ENCODE measurements at places on chromosomes 7 and 10.

DNA sequence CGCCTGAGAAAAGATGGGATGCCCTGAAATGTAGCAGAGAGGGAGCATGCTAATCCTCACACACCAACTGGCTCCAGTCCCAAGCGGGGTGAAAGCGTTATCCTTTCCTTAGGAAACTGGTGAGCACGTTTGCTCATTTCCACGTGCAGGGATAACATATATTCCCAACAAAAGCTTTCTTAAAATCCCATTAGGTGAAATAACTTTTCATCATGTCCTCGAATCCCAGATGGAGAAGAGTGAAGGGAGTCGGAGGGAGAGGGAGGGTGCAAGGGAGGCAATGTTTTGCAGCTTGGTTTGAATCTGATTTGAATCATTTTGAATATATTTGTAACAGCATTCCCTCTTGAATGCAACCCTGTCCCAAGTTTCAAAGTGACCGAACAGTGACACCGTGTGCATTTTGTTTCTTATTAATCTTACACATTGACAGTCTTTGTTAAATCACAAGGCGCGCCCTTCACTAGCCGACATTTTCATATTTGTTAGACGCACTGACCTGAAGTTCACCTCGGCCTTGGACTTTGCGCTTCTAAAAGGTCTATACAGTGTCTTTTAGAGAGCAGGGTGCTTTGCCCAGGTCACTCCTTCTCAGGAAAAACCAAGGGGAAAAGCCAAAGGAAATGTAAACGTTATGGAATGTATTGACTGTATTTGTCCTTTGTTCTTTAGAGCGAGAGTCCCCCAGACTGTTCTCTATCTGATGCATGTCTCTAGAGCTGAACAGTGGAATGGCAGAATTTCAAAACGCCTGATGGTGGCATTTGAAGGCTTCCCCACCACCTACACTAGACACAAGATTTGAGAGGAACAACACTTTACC, 3.1 kb upstream of the HOXA4 start:
- DNase-seq: no peak

GRCh38 chr7:94212160-94212559, 182.5 kb upstream of the COL1A2 start:
- no peak for DNase-seq

DNA sequence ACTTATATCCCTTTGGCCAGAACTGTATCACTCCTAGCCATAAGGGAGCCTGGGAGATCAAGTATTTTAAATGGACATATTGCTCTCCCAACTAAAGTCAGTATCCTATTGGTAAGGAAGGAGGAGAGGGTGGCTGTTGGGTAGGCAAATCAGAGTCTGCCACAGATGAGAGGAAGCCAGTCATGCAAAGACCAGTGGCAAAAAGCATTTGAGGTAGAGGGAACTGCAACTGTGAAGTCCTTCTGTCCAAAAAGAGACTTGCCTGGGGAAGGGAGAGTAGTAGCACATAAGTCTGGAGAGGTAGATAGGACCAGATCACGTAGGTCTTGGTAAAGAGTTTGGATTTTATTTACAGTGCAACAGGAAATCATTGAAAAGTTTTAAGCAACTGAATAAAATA, 8.8 kb upstream of the CCNJ start:
- DNase-seq: no peak

DNA sequence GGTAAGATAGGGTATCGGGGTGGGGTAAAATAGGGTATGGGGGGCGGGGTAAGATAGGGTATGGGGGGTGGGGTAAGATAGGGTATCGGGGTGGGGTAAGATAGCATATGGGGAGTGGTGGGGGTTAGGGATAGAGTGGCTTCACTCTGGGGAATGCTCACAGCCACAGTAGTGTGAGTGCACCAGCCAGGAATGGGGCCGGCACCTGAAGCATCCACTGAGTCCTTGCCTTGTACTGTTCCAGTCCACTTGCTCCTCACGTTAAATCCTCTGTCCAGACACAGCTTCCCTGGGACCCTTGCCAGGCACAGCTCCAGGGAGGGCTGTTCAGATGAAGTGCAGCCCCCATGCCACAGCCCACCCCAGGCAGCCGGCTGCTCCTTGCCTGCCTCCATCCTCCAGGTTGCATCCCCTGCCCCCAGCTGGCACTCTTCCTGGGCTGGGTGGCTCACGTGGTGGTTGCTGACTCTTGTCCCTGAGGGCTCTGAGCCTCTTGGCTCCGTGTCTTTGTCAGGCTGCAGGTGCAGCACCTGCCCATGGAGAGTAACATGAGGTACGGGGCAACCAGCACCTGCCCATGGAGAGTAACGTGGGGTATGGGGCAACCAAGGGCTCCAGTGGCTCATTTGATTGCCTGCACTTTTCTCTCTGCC, 268.4 kb downstream of the TCERG1L start:
- DNase-seq: no peak

GRCh38 chr10:91090761-91091529, 129.5 kb upstream of the PCGF5 start:
- no peak for DNase-seq

- no peak for DNase-seq
These were observed 240.4 kb downstream of the KIAA1217 start for GRCh38 chr10:24449321-24449740.

All from liver (tissue), 10 donors.